GM23338 (cell line): ENCODE measurements at places on chromosomes 6 and 20. TPM values are rescaled to one million over a fixed set of nuclear protein-coding genes. Genes with fewer than 3 reads are reported as not detected.
A peak's percentile ranks its signal among the peaks of the same experiment; 100 is the strongest.

GRCh38 chr6:41036186-41036585 lies 2.8 kb downstream of the UNC5CL start:
- H3K4me3 ChIP-seq: no peak overlapping the region
- H3K27me3 ChIP-seq: no peaks in the 10 kb centered on the region
- no peaks in the 10 kb centered on the region for H3K36me3 ChIP-seq
- no peak for DNase-seq

Gene CSTF1
- total RNA-seq: 59.1 and 62.3 TPM in 2 replicates

Gene LTB
- total RNA-seq: not detected in 2 replicates

- H3K4me1 ChIP-seq: peaks cover 15% of the 10 kb centered on the region
- H3K4me3 ChIP-seq: no peak overlapping the region
- peaks cover 28% of the 10 kb centered on the region for H3K27me3 ChIP-seq
Observed at GRCh38 chr6:12952318-12952717, 235.8 kb downstream of the PHACTR1 start.

- H3K27ac ChIP-seq: no peak overlapping the region
- H3K4me3 ChIP-seq: no peak overlapping the region
- no peak for DNase-seq
- no peaks in the 10 kb centered on the region for H3K4me1 ChIP-seq
- peaks cover 3% of the 10 kb centered on the region; the same call in 1 of the 2 replicates for H3K36me3 ChIP-seq
- H3K27me3 ChIP-seq: no peaks in the 10 kb centered on the region
Observed at GRCh38 chr20:60372822-60373221, 414.6 kb downstream of the CDH26 start.

Gene USP49
- 20.2 and 21.5 TPM in 2 replicates for total RNA-seq

- H3K27ac ChIP-seq: peak overlapping the region; percentile 5; the same call in 1 of the 2 replicates
- DNase-seq: no peak
- peaks cover 49% of the 10 kb centered on the region for H3K4me1 ChIP-seq
- no peaks in the 10 kb centered on the region for H3K36me3 ChIP-seq
- H3K4me3 ChIP-seq: no peak overlapping the region
Observed at GRCh38 chr6:156890627-156891314, 113.6 kb downstream of the ARID1B start.

DNA sequence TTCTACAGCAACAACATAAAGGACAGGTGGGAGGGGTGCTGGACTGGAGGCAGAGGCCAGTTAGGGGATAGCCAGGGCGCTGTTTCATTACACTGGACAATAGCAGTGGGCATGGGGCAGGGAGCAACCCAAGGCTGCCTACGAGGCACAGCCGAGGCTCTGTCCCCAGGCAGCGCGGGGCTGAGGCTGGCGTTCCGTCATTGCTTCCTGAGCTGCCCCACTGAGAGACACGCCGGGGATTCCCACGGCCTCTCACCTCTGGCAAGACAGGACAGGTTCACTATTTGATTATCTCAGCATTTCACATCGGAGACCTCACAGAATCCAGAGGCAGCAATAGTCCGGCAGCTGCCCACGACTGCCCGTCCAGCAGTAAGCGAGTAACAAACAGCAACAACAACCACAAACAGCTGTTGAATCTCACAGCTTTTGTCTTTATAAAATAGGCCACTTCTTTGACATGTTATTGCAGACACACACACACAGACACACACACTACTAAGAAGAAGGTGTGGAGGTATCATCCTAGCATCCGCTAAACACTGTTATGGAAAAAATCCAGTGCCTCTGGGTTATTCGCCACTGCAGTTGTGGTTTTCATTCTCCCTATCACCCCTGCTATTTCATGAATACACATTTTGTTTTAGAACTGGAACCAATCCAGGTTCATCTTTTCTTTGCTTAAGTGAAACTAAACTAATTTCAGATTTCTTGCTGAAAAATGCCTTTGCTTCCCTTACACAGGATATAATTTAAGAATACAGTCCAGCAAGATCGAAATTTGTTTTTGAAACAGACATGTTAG lies 19.5 kb downstream of the KIF25 start:
- H3K27ac ChIP-seq: no peak overlapping the region
- no peaks in the 10 kb centered on the region for H3K27me3 ChIP-seq
- no peak for DNase-seq
- no peak overlapping the region for H3K4me3 ChIP-seq

- H3K27ac ChIP-seq: no peak overlapping the region
- H3K4me1 ChIP-seq: no peaks in the 10 kb centered on the region
- no peak overlapping the region for H3K4me3 ChIP-seq
- no peaks in the 10 kb centered on the region for H3K27me3 ChIP-seq
- no peaks in the 10 kb centered on the region for H3K36me3 ChIP-seq
Observed at GRCh38 chr20:49210757-49211110, 8.5 kb upstream of the DDX27 start.

GRCh38 chr20:26209171-26209941 lies 512.7 kb upstream of the ZNF337 start:
- no peaks in the 10 kb centered on the region for H3K36me3 ChIP-seq
- peak overlapping the region; percentile 58 for H3K4me3 ChIP-seq
- H3K27me3 ChIP-seq: peaks cover 50% of the 10 kb centered on the region

DNA sequence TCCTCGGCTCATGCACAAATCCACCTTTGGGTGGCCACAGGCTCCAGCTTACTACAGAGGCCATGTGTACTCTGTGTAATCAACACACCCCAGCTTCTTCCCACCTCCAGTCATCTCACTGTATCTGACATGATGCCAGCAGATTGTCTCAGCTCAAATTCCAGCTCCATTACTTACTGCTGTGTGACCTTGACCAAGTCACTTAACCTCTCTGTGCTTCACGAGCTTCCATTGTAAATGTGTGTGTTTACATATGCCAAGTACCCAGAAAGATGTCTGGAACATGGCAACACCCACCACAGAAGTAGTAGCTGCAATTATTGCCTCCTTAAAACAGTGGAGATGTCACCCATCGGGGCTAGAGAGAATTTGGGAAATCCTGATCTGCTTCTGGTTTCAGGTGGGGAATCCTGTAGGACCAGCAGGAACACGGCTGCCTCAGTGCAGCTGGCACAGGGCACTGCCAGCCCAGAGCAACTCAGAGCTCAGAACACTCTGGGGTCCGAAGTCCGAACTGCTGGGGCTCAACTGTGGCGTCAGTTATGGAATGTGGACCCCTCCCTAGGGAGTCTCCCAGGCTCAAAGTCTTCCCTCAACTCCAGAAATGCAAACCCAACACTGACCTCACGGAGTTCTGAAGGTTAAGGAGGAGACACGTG lies 21.2 kb upstream of the HLA-B start:
- H3K36me3 ChIP-seq: no peaks in the 10 kb centered on the region
- no peaks in the 10 kb centered on the region for H3K27me3 ChIP-seq
- no peak overlapping the region for H3K4me3 ChIP-seq
- H3K4me1 ChIP-seq: no peaks in the 10 kb centered on the region

DNA sequence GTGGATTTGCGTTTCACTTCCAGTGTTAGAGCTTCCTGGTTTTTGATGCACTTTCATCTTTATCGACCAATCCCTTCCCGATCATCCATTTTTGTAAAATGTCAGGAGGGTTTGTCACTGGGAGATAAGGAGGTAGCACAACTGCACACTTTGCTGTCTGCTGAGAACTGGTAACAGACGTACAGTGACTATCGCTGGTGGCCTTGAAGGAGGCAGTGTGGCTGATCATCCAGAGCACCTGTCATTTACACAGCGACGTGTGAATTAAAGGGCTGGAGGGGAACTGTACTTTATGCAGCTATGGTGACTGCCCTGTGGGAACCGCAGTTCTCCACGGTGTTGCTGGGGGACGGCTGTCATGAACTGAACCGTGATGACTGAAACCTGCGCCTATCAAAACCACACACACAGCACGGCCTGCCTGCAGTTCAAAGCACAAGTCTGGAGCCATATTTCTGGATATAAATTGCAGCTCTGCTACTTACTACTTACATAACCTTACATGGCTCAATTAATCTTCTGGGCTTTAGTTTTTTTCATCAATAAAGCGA lies 50.0 kb downstream of the HUS1B start:
- H3K27me3 ChIP-seq: no peaks in the 10 kb centered on the region
- no peak for DNase-seq

DNA sequence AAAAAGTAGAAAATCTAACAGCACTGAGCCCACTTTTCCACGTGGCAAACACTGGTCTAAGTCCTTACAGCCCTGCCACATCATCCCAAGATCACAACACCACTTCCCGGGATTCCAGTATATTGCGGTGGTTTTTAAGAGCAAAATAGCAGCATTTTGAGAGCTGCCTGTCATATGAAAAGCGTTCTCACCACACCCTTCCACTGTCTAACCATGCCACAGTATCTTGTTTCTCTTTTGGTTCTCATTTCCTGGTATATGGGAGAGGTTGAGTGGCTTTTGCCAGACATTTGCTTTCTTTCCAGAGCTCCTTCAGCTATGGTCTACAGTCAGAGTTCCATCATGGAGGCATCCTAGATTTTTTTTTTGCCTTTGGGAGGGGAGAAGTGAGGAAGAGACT lies 243.0 kb downstream of the TSHZ2 start:
- H3K27me3 ChIP-seq: no peaks in the 10 kb centered on the region
- no peak for DNase-seq
- H3K27ac ChIP-seq: no peak overlapping the region
- no peak overlapping the region for H3K4me3 ChIP-seq
- no peaks in the 10 kb centered on the region for H3K36me3 ChIP-seq

- H3K4me3 ChIP-seq: no peak overlapping the region
- DNase-seq: no peak
- no peak overlapping the region for H3K27ac ChIP-seq
- peaks cover 58% of the 10 kb centered on the region for H3K36me3 ChIP-seq
- H3K4me1 ChIP-seq: peaks cover 4% of the 10 kb centered on the region; the same call in 1 of the 2 replicates
Observed at GRCh38 chr20:32829311-32830005, 9.7 kb downstream of the MAPRE1 start.

DNA sequence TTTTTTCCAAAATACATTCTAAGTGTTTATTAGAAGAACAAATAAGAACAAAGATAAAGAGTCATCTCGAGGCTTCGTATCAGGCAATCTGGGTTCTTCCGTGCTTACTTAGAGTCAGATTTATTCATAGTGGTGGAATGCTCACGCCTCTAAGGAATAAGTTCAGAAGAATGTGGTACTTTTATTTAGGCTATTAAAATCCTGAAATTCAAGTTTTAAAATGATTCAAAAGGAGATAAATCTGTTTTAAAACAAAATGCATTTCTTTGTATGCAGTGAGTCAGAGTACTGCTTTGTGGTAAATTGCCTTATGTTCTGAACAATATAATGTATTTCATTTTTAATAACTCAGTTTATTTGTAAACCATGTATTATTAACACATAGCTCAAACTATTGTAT lies 89.1 kb downstream of the FUT9 start:
- no peak overlapping the region for H3K4me3 ChIP-seq
- no peaks in the 10 kb centered on the region for H3K36me3 ChIP-seq
- no peaks in the 10 kb centered on the region for H3K27me3 ChIP-seq
- no peaks in the 10 kb centered on the region for H3K4me1 ChIP-seq

DNA sequence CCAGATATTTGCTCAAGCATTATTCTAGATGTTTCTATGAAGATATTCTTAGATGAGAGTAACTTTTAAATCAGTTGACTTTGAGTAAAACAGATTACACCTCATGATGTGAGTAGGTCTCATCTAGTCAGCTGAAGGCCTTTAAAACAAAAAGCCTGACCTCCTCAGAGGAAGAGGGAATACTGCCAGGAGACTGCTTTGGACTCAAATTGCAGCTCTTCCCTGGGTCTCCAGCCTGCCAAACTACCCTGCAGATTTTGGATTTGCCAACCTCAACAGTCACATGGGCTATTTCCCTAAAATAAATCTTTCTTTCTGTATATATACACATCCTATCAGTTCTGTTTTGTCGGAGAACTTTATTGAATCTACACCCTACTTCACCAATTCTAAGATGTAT lies 182.5 kb upstream of the TENT5A start:
- no peaks in the 10 kb centered on the region for H3K27me3 ChIP-seq
- no peak overlapping the region for H3K27ac ChIP-seq
- no peaks in the 10 kb centered on the region; the same call in 1 of the 2 replicates for H3K4me1 ChIP-seq
- DNase-seq: no peak
- H3K36me3 ChIP-seq: no peaks in the 10 kb centered on the region
- H3K4me3 ChIP-seq: no peak overlapping the region

- no peak overlapping the region for H3K4me3 ChIP-seq
- no peak overlapping the region for H3K27ac ChIP-seq
- 0 out of 2 replicates have a peak, but pooled peaks cover 3% of the 10 kb centered on the region for H3K36me3 ChIP-seq
- no peaks in the 10 kb centered on the region for H3K4me1 ChIP-seq
- H3K27me3 ChIP-seq: no peaks in the 10 kb centered on the region
- peak; percentile 75 for DNase-seq
Observed at GRCh38 chr20:33169176-33169794, 1.3 kb downstream of the BPIFA2 start.

DNA sequence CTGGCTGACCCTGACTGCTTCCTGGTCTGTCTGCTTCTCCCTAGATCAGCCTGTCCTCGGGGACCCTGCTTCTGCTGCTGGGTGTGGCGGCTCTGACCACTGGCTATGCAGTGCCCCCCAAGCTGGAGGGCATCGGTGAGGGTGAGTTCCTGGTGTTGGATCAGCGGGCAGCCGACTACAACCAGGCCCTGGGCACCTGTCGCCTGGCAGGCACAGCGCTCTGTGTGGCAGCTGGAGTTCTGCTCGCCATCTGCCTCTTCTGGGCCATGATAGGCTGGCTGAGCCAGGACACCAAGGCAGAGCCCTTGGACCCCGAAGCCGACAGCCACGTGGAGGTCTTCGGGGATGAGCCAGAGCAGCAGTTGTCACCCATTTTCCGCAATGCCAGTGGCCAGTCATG lies 6.3 kb downstream of the NRSN2 start:
- H3K27me3 ChIP-seq: no peaks in the 10 kb centered on the region
- H3K36me3 ChIP-seq: no peaks in the 10 kb centered on the region
- DNase-seq: no peak
- H3K4me1 ChIP-seq: peaks cover 11% of the 10 kb centered on the region
- H3K4me3 ChIP-seq: no peak overlapping the region

DNA sequence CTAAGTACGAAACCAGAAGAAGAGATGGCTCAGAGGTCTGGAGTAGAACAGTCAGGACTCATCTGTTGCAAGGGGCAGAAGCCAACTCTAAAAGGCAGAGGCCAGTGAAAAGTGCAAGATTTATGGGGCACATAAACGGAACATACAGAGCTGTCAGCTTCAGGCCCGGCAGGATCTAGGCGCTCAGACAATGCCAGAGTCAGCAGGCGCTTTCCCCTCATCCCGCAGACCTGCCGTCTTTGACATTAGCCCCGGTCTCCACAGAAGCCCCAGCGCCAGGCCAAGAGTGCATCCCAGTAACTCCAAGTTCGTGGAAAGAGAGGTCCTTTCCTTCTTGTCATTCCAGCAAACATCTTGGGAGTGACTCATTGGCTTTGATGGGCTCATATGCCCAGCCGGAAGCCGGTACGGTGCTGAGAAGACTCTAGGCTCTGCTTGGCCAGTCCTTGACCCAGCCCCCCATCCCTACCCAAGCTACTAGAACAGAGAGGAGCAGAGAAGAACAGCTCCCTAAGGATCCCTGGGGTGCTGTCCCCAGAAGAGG lies 260.9 kb downstream of the TAF4 start:
- DNase-seq: no peak
- no peaks in the 10 kb centered on the region for H3K4me1 ChIP-seq
- H3K36me3 ChIP-seq: no peaks in the 10 kb centered on the region
- no peak overlapping the region for H3K4me3 ChIP-seq

Gene PBOV1
- total RNA-seq: not detected in 2 replicates

DNA sequence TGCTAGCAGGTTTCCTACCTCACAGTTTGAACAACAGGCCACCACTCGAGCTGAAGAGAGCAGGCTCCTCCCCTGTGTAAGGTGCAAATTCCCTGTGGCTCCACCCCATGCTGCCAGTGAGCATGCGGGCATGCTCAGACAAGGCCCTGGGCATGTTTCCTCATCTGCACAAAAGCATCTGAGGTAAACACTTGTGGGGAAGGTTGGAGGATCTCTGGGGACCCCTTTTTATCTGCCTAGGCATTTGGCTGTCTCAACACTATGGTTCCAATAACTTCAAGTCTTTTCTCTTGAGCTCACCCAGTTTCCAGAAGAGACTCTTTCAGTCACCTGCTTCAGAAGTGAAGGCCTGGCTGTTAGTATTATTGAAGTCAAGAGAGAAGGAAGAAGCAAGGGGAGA lies 9.4 kb downstream of the C6orf58 start:
- no peak overlapping the region for H3K4me3 ChIP-seq
